Stimulated activated CD4-positive, alpha-beta T cell treated with anti-CD3 and anti-CD28 coated beads, Interleukin-1b, Interleukin-23, amount 100 ng/mL, for 1 hour (primary cell): ENCODE measurements at places on chromosomes 6 and 20.

- DNase-seq, result no peak
Observed at GRCh38 chr6:132490478-132491204, 22.3 kb downstream of the STX7 start.

DNA sequence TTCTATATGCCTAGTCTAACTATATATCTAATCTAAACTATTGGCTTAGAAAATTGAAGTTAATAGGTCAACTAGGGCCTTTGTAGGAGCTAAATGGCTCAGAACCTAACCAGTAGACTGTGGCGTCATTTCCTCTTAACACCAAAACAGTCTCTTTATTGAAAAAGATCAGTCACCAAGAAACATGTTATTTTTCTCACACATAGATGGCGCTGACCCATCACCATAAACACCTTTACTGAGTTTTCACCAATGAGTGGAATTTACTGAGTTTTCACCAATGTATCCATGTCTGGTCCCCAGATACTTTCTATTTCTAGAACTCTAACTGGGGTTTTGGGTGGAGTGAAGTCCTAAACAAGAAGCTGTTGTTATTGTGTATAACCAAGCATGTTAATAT, 636.0 kb downstream of the BCKDHB start:
- DNase-seq, result no peak

DNA sequence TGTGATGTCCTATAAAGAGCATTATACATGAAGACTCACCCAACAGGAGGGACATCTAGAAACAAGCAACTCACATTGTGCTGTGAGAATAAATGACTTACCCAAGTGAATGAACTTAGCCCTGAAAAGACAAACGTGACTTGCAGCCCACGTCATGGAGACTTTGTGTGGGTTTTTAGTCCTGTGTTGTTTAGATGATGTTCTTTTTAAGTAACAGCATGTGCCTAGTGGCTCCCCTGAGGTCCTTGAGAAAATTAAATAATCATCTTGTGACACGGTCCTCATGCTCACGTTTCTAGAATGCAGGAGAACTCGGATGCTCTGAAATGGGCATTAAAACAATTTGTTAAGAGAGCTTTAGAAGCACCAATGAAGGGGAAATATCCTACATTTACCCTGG, 165.1 kb downstream of the SASH1 start:
- DNase-seq, result no peak

GRCh38 chr6:13590574-13591153, 16.3 kb downstream of the SIRT5 start:
- no peak for DNase-seq

- no peak for DNase-seq
Observed at GRCh38 chr20:19456595-19457395, 244.4 kb downstream of the SLC24A3 start.

- no peak for DNase-seq
Observed at GRCh38 chr6:10363911-10364310, 51.0 kb downstream of the TFAP2A start.

GRCh38 chr6:11043378-11043960, 636 bp downstream of the ELOVL2 start:
- DNase-seq, result no peak

GRCh38 chr20:17616480-17617211, 46.8 kb downstream of the DSTN start:
- DNase-seq, result no peak
